Neuronal stem cell (in vitro differentiated cells): ENCODE measurements at places on chromosomes 4 and X.
A peak's percentile ranks its signal among the peaks of the same experiment; 100 is the strongest.

GRCh38 chrX:102712981-102713625 lies 855 bp downstream of the GPRASP2 start:
- DNase-seq: peak; percentile 15

- DNase-seq: no peak
Observed at GRCh38 chr4:40550948-40551462, 78.7 kb downstream of the RBM47 start.

DNA sequence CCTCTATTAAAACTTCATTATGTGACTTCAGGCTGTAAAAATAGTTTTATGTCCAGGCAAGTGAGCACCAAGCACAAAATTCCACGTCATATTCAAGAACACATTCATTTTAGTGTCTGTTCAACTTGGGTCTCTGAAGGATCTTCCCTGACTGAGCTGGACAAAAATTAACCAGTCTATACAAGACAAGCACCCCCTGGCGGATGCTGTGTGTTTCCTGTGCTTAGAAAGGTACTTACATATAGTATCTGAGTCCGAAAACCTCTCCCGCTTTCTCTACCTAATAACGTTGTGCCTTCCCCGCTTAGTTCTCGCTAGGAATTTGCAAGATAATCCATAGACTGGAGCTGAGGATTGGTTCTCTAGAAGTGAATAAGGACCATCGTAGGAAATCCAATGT lies 2214.5 kb upstream of the TENM3 start:
- DNase-seq: peak; percentile 38

GRCh38 chr4:52095374-52095773 lies 44.3 kb downstream of the SPATA18 start:
- no peak for DNase-seq

- DNase-seq: no peak
Observed at GRCh38 chrX:138931212-138931611, 219.7 kb upstream of the FGF13 start.

DNA sequence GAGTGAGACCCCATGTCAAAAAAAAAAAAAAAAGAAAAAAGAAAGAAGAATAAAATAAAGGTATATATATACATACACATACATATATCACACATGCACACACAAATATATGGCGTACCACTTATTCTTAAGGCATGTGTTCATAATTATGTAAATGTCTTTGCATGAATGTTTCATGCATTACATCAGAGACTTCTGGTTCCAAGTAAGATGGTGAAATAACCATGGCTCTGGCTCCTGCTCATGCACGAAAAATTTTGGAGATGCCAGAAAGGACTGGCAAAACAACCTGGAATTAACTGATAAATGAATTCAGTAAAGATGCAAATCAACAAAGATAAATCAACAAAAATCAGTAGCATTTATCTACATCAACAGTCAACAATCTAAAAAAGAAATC lies 19.7 kb upstream of the FHIP1A start:
- DNase-seq: no peak

DNA sequence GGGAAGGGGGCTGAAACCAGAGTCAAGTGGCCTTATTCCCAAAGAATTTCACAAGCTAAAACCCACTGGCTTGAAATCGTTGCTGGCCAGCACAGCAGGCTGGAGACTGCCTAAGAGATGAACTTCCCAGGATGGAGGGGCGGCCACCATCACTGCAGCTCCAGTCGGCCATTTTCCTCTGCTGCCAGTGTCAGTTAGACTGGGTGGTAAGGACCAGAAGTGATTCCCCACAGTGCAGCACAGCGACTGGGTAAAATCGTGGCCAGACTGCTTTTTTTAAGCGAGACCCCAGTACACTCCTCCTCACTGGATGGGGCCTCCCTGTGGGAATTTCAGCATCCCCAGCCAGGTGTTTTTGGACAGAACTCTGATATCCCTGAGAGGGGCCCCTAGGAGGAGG lies 428.0 kb downstream of the SPIN4 start:
- no peak for DNase-seq

GRCh38 chrX:153908219-153908860 lies 3.9 kb downstream of the AVPR2 start:
- no peak for DNase-seq
